ENCODE measurements at places on chromosomes 13 and 19. TPM values are rescaled to one million over a fixed set of nuclear protein-coding genes. Genes with fewer than 3 reads are reported as not detected.

Gene CASP14
- total RNA-seq = not detected

Gene WIZ
- 19.2 TPM for total RNA-seq

Gene PNMA8B
- total RNA-seq = 0.18 TPM

Gene CYP4F22
- 0.44 TPM for total RNA-seq

Gene PRR36
- total RNA-seq = 0.63 TPM

Gene KLF1
- not detected for total RNA-seq

Gene TEX26
- not detected for total RNA-seq

Gene RFPL4A
- not detected for total RNA-seq

Gene MYCBP2
- 146 TPM for total RNA-seq

Gene PRSS57
- total RNA-seq = not detected

Gene ATCAY
- total RNA-seq = 0.60 TPM

Gene PALM3
- not detected for total RNA-seq

Gene DKKL1
- not detected for total RNA-seq

Gene ZNF626
- 8.1 TPM for total RNA-seq

Gene NKPD1
- 0.97 TPM for total RNA-seq

Gene PLIN4
- not detected for total RNA-seq

Gene OR4F17
- not detected for total RNA-seq

Gene SHISA7
- not detected for total RNA-seq

Gene MIR17HG
- 9.1 TPM for total RNA-seq

Gene MBD3
- 40.6 TPM for total RNA-seq

Gene DENND1C
- 105 TPM for total RNA-seq

Gene GNG8
- not detected for total RNA-seq

Gene DHRS12
- total RNA-seq = 23.1 TPM

Gene FAM124A
- total RNA-seq = not detected

Gene OSCAR
- total RNA-seq = 2.5 TPM

Gene SPACA4
- total RNA-seq = not detected
